ENCODE measurements at places on chromosomes 5 and 9.

GRCh38 chr5:62354028-62354874 is 48.2 kb downstream of the KIF2A start:
- DNase-seq, result no peak

GRCh38 chr9:125468646-125469045 is 207.0 kb downstream of the GAPVD1 start:
- DNase-seq, result no peak

DNA sequence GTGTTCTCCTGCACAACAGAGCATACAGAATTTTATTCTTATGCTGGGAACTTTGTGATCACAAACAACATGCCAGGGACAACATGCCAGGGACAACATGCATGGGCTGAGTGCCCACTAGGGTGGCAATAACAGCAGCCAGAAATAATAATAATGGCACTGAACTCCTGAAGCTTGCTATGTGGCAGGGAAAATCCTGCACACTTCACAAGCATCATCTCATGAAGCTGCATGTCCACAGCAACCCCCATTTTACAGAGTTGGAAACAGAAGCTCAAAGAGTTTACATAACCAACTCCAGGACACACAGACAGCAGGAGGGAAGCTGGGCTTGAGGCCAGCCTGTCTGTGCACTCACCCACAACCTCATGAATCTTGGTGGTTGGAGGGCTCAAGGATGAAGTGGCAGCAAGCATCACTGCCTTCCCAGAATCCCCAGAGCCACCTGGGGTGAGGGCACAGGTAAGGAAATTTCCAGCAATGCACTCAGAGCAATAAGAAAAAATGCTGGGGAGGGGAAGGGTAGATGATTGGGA is 111.4 kb downstream of the GABBR2 start:
- no peak for DNase-seq

DNA sequence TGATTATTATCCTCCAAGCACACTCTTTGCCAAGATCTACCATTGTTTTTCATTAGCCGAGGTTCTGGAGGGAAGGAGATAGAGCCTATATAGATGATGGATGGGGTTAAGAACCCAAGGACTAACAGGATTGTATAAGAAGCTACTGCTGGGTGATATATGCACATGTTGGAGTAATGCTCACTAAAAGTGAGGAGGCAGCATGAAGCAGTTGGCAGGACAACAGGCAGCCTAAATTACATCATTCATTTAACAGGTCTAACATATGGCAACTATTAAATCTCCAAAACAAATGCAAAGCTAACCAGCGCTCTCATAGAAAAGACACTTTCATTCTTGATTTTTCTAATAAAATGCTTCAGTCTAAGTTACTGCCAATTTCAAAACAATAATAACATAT is 293.2 kb downstream of the EPB41L4A start:
- no peak for DNase-seq

DNA sequence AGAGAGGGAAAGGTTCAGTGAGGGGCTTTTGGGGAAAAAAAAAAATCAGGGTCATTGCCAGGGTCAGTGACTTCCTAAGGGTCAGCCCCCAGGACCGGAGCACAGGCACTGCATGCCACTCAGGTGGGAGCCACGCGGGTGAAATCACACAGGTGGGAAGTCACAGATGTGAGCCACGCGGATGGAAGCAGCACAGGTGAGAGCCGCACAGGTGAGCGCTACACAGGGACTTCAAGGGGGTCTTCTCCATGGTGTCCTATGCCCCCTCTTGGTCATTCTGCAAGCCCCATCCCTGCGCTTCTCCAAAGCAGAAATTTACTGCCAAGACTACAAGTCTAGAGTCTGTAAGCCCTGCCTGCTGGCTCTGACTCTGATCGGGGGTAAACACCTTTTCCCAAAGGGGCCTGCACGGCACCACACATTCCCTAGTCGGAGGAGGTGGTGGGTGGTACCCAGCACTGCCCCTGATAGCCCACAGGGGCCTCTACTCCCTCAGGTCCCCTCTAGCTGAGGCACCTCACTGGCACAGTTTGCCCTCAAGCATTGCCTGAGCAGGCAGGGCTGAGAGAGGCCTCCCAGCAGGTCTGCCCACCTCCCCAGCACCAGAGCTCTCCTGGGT is 18.3 kb upstream of the OBP2B start:
- DNase-seq, result no peak

DNA sequence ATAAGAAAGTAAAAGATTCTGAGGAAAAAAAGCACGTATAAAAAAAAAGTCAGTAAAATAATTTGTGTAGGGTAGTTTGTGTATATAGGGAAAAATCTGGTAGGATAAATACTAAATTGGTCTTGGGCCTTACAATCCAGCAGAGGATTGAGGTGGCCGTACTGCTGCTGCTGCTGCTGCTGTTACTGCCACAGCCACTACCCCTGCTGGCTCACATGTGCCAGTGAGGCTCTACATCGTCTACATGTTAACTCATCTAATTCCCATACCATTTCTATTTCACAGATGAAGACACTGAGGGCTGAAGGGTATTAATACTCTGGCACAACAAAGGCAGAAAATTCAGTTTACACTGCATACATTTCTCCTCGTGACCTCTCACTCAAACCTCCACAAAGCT is 928.5 kb downstream of the TLE4 start:
- no peak for DNase-seq

GRCh38 chr5:125551246-125551645 is 804.8 kb upstream of the ZNF608 start:
- DNase-seq, result no peak

DNA sequence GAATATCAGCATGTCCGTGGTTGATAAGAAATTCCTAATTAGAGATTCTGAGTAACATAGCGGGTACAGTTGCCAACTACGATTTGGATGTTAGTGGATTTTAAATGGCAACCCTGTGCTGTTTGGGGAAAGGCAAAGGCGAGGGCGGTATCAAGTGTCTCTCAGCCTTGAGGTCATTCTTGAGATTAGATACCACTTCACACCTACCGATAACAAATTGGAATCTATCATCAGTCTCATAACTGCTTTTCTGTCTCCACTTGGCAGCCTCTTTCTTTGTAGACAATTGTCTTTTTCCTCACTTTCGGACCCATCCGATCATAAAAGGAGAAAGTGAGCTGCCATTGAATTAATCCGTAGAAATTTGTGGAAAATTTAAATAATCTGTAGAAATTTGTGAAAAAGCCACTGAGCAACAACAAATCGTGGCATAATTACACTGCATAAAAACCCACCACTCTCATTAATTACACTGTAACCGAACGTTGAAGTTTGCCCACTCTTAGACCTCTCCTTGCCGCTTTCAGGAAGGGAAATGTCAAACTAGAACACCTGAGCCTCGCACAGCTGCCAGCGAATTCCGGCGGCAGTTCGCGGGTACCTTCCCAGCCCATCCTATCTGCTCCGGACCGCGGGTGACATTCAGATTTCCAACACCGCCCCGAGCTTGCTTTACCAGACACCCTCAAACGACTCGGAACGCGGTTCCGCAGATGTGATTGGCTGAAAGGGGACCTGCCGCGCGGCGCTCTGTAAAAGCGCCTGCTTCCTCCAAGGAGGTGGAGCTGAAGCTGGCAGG is 849 bp upstream of the RGMB start:
- DNase-seq, result peak; percentile 72

- no peak for DNase-seq
Measured at GRCh38 chr9:2029666-2030170, 14.6 kb downstream of the SMARCA2 start.

GRCh38 chr5:97627272-97627671 is 444.2 kb upstream of the RIOK2 start:
- DNase-seq, result no peak

- no peak for DNase-seq
Measured at GRCh38 chr5:134106991-134107701, 7.3 kb upstream of the TCF7 start.

- no peak for DNase-seq
Measured at GRCh38 chr9:114693248-114693855, 11.4 kb upstream of the TEX48 start.

DNA sequence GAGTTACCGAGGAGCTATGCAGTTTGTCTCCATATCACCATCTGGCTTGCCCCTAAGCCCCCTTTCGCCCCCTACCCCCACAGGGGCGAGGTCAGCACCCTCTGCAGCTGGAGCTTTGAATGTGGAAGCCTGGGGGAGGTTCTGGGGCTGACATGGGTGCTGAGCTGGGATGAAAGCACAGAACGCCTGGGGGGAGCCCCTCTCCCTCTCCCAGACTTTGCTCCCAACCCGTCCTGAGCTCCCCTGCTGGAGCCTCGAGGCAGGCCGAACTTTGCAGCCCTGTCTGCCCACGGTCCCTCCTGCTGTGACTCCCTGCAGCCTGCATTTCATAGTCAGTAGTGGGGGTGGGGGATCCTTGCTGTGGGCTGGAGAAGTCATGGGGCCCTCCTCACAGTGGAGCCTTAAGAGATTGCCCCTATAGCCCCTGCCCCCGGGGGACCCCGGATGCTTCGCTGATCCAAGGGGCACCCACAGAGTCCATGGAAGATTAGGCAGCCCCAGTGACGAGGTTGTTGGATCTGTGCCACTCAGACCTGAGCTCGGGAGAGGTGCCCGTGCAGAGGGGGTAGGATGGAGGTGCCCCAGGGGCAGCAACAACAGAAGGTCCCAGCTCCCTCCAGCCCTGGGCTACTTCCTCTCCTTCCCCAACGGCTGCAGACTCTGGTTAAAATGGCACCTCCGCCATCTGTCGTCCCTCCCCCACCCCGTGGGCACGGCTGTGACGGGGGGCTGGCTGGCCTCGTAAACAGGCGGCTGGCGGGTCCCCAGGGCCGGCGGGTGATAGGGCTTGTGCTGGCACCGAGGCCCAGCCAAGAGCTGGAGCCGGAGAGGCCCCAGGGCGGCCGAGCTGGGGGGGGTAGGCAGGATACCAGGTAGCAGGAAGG is 162.0 kb downstream of the C9orf50 start:
- no peak for DNase-seq

DNA sequence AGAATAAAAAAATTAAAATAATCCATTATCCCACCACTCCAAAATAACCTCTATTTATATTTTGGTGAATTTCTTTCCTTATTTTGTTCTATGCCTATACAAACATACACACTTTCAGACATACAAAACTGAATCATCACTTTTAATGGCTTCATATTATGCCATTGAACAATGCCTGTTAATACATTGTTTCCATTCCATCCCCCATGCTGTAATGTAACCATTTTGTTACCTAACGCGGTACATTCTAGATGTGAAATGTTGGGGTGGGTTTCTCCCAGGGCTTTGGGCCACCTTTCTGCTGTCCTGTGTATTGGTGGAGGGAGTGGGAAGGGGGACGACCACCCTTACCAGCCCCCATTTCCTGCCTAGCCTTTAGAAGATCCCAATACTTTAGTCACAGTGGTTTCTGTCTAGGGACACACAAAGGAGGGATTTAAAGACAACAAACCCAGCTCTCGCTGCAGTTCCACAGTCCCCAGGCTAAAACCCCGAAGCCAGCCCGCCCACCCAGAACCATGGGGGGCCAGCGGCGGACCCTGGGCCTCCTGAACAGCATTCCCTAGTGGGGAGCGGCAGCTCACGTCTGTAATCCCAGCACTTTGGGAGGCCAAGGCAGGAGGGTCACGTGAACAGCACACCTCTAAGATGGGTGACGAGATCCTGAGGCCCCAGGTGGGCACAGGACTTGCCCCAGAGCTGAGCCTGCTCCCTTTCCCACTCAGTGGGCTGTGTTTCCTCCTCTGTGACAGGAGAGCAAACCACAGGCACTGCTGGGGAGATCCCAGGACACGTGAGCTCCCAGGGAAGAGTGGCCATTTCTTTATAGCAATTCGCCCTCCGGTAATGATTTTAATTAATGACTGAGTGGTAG is 56.9 kb upstream of the STXBP1 start:
- no peak for DNase-seq

DNA sequence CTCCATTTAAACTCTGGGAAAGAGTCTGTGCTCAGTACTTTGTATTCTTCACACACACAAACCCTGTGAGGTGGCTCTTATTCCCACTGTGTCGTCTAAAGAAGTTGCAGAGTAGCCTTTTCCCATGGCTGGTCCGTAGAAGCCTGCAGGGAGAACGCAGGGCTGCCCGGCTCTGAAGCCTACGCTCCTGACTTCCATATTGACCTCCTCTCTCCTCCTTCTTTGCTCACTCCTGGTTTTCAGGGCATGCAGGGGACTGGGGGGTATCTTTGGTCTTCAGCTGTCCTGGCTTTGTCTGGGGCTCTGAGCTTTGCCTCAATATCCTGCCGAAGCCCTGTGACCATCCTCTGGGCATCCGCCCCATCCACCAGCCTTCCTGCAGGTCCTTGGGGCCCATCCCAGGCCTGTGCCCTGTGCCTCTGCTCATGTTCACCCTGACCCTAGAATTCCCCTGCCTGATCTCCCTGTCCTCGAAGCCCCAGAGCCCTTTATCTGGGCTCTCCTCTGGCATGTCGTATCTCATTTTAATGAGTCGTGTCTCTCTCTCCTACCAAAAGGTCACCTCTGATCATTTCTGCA is 83.8 kb upstream of the FSTL4 start:
- no peak for DNase-seq

GRCh38 chr9:99592834-99593574 is 228.7 kb upstream of the NR4A3 start:
- no peak for DNase-seq

GRCh38 chr5:154199263-154199662 is 8.7 kb downstream of the GALNT10 start:
- DNase-seq, result no peak

DNA sequence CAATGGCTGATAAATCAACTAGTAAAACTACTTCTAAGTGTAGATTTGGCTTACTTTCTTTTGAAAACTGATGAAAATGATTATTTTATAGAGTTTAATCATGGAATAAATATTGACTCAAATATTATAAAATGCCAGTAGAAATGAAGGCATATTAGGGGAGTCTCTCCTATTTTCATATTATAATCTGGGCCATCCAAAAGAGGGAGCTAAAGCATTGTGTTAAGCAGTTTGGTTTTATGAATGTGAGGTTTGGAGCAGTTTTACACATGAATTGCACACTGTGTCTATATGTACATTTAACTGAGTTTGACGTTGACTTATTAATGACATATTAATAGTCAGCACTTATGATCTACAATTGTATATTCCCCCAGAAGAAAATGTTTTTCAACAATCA is 17.4 kb downstream of the CDH9 start:
- DNase-seq, result no peak

DNA sequence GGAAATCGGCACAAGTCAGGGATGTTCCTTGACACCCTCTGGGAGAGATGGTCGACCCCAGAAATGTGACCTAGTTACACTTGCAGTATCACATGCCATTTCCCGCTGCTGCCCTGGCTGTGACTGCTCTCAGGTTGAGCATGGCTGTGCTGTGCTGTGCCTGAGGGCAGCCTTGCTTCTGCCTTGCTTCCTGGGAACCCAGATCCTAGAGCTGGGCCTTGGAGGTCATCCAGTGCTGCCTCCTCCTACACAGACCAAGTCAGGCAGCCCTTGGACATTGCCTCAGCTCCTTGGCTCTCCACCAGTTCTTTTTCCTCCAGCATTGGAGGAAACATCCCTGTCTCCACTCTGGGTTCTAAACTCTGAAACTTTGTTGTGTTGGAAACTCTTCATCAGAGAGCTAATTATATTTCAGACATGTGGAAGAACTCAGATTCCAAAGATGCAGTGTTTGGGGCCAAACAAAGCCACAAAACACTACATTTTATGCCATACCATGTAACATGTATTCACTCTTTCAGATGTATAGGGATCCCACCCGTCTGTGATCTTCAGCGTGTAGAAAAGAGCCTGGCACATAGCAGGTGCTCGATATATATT is 6.1 kb downstream of the MAMDC2 start:
- DNase-seq, result no peak

- DNase-seq, result no peak
Measured at GRCh38 chr9:33136721-33137670, 30.1 kb downstream of the B4GALT1 start.

GRCh38 chr9:75418518-75418917 is 330.2 kb downstream of the OSTF1 start:
- no peak for DNase-seq

GRCh38 chr5:135890296-135890695 is 5.3 kb downstream of the IL9 start:
- DNase-seq, result no peak
